ENCODE measurements at places on chromosomes 7 and 10. TPM values are rescaled to one million over a fixed set of nuclear protein-coding genes. Genes with fewer than 3 reads are reported as not detected.

TLL2 gene
- polyA plus RNA-seq = 0.22 TPM

MMD2 gene
- not detected for polyA plus RNA-seq

THSD7A gene
- 4.5 TPM for polyA plus RNA-seq

CDHR3 gene
- 4.0 TPM for polyA plus RNA-seq

C10orf95 gene
- polyA plus RNA-seq = 0.11 TPM

ACTL6B gene
- 0.19 TPM for polyA plus RNA-seq

ACSM6 gene
- 0.42 TPM for polyA plus RNA-seq

TRIL gene
- polyA plus RNA-seq = 3.3 TPM

AGFG2 gene
- polyA plus RNA-seq = 36.6 TPM

FGFR2 gene
- polyA plus RNA-seq = 28.8 TPM

MMP21 gene
- not detected for polyA plus RNA-seq

Measured in urinary bladder (tissue), 4 donors.